ENCODE measurements at places on chromosomes 4 and X.

GRCh38 chr4:14856062-14856933 is 146.0 kb upstream of the CPEB2 start:
- peak; percentile 97 for DNase-seq

- no peak for DNase-seq
Measured at GRCh38 chrX:20500949-20501348, 234.2 kb upstream of the RPS6KA3 start.

DNA sequence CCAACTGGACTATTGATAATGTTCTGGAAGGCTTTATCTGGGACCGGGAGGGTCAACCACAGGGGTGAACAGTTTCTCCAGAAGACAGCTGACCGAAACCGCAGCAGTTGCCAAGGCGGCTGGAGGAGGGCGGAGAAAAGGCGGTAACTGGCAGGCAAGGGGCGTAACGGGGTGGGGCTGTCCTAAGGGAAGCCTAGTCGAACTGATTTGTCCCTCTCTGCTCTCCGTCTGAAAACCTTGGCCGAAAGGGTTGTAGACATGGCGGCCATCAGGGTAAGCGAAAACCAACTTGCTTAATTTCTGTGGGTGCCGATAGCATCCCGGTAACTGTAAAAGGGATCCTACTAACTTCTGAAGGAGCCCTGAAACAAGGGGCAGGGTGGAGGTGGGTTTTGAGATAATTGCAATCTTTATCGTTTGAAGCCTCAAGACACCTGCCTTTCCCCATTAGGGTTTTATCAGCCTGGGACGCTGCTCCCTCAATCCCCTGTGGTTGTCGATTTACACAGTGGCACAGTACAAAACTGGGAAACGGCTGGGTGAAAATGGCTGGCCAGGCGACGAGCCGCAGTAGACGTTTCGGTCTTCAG is at the start of gene APOOL:
Gene APOOL (plus strand): TSS at position 223 of the 590 bp plus-strand sequence. CDS start 36 bp downstream, at position 259.
- peak; percentile 85 for DNase-seq

- DNase-seq, result no peak
Measured at GRCh38 chr4:183202523-183202922, 103.5 kb downstream of the WWC2 start.

- no peak for DNase-seq
Measured at GRCh38 chrX:48786341-48786800, at the start of gene GATA1. TSS of gene GATA1 (plus strand) at chrX:48786590. CDS start at chrX:48791110, 4,520 bp downstream.

DNA sequence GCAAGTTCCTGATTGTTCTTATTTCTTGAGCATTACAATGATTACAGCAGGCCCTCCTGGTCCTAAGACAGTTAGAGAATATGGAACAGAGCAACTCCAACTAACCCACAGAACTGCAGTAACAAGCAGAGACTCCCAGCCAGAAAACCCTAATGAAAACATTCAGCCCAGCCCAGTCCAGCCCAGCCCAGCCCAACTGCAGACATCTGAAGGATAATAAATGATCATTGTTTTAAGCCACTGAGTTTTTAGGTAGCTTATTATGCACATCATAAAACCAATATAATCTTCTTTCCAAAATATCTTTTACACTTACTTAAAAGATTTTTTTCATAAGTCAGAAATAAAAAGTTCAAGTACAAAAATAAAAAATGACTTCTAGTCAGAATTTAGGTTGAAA is 51.3 kb downstream of the SPOCK3 start:
- DNase-seq, result no peak

DNA sequence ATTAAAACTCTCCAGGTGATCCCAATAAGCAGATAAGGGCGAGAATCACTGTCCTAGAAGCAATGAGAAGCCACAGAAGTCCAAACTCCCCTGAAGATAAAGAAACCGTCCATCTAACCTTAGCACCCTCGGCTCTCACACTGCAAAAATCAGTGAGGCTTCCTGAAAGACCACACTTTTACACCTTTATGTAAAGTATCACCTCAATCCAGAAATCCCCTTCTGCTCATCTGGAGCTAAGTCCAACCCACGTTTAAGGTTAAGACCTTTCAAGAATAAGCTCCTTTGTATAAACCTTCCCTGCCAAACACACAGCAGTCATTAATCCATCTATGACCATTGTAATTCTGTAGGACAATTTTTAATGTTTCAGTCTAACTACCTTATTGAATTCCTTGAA is 41.7 kb downstream of the LIN54 start:
- no peak for DNase-seq

DNA sequence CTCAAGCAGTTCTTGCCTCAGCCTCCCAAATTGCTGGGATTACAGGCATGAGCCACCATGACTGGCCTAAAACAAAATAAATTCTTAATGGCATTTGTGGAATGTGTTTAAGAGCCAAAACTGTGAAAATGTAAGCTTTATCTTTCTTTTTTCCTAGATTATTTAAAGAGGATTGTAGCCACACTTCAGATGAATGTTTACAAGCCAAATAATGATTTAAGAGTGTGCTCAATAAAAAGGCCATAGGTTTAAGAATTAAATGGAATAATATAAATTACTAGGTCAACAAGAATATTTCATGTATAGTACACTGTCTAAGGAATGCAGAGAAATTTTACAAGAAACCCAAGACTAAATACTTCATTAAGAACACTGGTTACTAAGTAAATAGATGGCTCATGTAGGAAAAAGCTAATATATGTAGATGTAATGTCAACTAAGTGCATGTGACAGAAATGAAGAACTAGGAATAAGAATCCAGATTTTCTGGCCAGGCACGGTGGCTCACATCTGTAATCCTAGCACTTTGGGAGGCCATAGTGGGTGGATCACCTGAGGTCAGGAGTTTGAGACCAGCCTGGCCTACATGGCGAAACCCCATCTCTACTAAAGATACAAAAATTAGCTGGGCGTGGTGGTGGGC is 21.3 kb upstream of the UGDH start:
- peak; percentile 56 for DNase-seq

- peak; percentile 70 for DNase-seq
Measured at GRCh38 chr4:143286701-143287571, 49.7 kb upstream of the GAB1 start.

DNA sequence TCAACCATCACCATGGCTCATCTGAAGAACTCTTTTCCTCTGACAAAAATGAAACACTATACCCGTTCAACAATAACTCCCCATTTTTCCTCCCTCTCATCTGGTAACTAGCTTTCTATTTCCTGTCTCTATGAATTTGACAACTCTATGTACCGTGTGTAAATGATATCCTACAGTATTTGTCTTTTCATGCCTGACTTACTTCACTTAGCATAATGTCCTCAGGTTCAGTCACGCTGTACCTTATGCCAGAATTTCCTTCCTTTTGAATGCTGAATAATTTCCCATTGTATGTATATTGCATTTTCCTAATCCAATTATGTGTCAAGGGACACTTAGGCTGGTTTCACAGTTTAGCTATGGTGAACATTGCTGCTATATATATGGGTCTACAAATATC is 18.2 kb downstream of the MAGEA9 start:
- no peak for DNase-seq

DNA sequence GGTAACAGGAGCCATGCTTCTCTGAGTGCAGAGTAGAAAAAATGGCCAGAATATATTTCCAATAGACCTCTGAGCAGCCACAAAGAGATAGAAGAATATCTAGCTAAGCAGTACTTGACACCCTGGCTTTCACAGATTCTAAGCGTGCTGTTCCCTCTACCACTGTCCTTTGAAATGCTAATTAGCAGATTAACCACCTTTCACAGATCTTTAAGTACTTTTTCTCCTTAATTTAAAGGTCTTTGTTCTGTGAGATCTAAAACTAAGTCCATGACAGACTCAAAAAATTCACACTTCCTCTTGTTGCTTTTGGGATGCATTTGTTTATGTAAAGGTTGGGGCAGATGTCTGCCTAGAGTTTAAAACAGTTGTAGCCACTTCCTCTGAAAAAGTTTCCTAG is 28.3 kb upstream of the MAGEC2 start:
- no peak for DNase-seq

DNA sequence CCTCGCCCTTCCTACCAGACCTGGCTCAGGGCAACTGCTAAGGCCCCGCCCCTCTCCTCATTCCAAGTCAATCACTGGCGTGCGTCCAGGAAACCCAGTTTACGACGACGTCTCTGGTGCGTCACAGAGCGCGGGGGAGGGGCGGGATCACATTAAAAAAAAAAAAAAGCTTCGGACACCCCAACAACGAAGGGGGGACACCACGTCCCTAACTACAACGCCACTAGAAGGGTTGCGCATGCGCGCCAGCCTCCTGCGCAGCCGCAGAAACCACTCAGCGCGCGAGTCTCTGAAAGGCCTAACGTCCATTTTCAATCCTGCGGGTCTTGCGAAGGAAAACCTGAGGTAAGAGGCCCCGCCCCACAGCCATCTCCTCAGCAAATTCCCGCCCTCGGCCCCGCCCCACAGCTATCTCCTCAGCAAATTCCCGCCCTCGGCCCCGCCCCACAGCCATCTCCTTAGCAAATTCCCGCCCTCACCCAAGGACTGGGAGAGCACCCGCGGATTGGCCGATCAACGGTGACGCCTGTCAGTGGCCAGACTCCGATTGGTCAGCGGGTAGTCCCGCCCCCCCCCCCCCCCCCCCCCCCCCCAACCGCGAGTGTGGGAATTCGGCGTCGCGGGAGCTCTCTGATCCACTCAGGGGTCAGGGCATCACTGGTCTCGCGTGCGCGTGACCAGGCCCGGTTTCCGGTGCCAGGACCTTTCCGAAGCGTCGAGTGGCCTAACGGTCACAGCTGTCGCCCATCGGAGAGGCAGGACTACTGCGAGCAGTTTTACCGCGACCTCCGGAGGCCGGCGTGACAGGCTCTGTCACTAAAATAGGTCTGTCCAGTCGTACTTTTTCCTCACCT is at the start of gene SCML1:
Gene SCML1 (plus strand): TSS at position 638 of the 854 bp plus-strand sequence. CDS start 6,694 bp downstream, outside the sequence.
- DNase-seq, result peak; percentile 96

- DNase-seq, result no peak
Measured at GRCh38 chrX:16319929-16320328, 152.6 kb downstream of the MAGEB17 start.

- no peak for DNase-seq
Measured at GRCh38 chr4:116024954-116025708, 911.7 kb upstream of the NDST4 start.

GRCh38 chr4:25861280-25861950 is 1.4 kb downstream of the SEL1L3 start:
- peak; percentile 59 for DNase-seq

GRCh38 chrX:134542485-134542884 is 82.5 kb downstream of the HPRT1 start:
- DNase-seq, result peak; percentile 90

DNA sequence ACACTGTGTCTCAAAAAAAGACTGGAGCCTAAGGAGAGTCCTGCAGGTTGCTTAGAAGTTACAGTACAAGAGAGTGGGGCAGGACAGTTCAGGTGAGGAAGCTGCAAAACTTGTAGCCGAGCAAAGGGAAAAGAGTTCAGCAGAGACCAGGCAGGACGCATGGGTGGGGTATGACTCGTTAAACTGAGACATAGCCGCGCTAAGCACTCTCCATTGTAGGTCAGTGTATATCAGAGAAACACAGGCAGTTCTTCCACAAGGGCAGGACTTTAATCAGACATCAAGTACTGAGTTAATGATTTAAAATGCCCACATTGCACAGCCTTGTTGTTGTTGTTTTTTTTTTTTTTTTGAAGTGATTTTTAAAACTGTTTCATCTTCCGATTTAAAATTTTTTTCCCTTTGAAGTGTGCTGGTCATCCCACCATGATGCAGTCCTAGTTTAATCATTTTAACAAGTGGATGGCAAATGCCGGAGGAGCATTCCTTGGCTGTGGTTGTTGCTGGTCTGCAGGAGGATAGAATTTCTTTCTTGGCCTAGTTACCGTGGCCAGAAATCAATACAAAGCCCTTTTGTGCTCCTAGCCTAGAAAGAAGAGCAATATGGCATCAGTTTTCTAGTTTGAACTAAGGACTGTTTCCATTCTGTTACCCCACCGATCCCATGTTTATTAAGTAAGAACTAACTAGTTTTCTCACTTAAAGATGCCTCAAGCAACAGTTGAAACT is 10.3 kb downstream of the LAP3 start:
- no peak for DNase-seq

- peak; percentile 87 for DNase-seq
Measured at GRCh38 chr4:30537456-30537855, 182.7 kb upstream of the PCDH7 start.

DNA sequence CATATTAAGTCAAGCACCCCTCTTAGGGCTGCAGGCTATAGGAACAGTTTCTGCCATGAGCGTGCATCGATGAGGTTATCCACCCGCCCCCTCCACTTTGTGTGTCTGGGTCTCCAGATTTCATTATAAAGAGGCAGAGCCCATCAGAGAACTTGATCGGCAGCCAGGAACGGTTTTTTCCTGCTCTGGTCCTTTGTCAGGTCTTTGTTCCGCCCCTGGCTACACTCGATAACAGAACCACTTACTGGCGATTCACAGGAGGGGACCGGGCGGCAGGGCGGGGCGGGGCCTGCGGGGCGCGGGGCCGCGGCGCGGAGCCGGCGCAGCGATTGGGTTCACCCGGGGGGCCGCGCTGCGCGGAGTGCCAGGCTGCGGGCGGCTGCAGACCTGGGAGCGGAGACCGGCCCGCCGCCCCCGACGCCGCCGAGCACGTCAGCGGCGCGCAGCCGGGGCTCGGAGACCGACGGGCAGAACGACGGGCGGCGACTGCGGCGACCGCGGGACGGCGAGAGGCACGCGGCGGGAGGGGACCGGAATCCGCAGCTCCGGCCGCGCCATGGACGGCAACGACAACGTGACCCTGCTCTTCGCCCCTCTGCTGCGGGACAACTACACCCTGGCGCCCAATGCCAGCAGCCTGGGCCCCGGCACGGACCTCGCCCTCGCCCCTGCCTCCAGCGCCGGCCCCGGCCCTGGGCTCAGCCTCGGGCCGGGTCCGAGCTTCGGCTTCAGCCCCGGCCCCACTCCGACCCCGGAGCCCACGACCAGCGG is at the start of gene SLC10A4:
Gene SLC10A4 (plus strand): TSS at position 338 of the 771 bp plus-strand sequence. CDS start 219 bp downstream, at position 557.
- no peak for DNase-seq

DNA sequence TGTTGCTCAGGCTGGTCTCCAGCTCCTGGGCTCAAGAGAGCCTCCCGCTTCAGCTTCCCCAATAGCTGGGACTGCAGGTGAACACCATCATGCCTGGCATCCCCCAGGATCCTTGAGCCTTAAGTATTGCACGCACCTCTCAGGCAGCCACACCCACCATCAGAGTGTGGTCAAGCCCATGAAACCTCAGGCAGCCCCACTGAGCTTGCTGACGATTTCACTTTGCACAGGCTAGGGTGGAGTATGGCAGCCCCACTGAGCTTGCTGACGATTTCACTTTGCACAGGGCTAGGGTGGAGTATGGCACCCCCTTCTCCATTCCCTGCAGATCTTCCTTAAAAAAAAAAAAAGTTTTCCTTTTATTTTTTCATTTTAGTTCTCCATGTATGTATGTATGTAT is 57.2 kb downstream of the RHOXF2B start:
- DNase-seq, result no peak

DNA sequence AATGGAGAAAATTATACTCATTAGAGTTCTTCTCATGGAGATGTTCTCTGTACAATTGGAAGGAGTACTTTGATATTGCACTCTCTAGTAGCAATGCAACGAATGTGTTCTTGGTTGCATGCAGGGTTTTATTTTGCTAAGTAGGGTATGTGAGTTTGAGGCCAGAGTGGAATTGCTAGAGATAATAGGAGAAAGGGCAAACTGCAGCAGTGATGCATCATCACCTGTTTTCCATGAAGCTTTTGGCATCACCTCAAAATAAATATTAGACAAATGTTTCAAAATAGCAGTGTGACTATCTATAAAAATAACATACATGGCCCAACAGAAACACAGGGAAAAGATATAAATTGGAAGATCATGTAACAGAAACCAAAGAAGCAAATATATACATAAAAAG is 93.3 kb downstream of the TIGD2 start:
- DNase-seq, result no peak

Data from fibroblast of skin of right biceps (primary cell).